Cardiac septum (tissue), 1 donor: ENCODE measurements at places on chromosomes 3 and 15. TPM values are rescaled to one million over a fixed set of nuclear protein-coding genes. Genes with fewer than 3 reads are reported as not detected.

USP4 gene
- 44.5 TPM for total RNA-seq

SCN11A gene
- 0.05 TPM for total RNA-seq

RASGRP1 gene
- total RNA-seq, result 2.2 TPM

CISH gene
- total RNA-seq, result 21.1 TPM

GOLGA8J gene
- not detected for total RNA-seq

GABRB3 gene
- total RNA-seq, result 2.7 TPM

SOX14 gene
- total RNA-seq, result not detected

TBC1D5 gene
- 25.9 TPM for total RNA-seq

TGM5 gene
- not detected for total RNA-seq
